Fibroblast of skin of left quadriceps (primary cell): ENCODE measurements at places on chromosomes 6 and 20.
A peak's percentile ranks its signal among the peaks of the same experiment; 100 is the strongest.

- DNase-seq: no peak
Observed at GRCh38 chr6:141501616-141502015, 631.1 kb upstream of the GJE1 start.

DNA sequence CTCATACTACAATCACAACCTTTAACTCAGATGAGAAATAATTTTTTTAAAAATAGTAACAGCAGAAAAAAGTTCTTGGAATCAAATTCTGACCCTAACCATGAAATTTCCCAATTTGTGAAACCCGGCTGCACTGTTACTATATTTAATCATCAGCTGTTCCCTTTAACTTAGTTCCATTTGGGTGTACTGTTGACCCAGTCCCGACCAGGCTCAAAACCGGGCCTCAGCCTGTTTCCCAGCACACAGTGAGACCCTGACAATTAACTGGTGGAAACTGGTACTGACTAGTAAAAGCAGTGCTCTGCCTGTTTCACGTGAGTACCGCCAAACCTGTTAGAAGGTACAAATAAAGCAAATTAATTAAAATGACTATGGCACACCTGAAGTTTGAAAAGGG, 7.0 kb downstream of the CTCFL start:
- DNase-seq: no peak

- no peak for DNase-seq
Observed at GRCh38 chr20:60202046-60202445, 243.8 kb downstream of the CDH26 start.

DNA sequence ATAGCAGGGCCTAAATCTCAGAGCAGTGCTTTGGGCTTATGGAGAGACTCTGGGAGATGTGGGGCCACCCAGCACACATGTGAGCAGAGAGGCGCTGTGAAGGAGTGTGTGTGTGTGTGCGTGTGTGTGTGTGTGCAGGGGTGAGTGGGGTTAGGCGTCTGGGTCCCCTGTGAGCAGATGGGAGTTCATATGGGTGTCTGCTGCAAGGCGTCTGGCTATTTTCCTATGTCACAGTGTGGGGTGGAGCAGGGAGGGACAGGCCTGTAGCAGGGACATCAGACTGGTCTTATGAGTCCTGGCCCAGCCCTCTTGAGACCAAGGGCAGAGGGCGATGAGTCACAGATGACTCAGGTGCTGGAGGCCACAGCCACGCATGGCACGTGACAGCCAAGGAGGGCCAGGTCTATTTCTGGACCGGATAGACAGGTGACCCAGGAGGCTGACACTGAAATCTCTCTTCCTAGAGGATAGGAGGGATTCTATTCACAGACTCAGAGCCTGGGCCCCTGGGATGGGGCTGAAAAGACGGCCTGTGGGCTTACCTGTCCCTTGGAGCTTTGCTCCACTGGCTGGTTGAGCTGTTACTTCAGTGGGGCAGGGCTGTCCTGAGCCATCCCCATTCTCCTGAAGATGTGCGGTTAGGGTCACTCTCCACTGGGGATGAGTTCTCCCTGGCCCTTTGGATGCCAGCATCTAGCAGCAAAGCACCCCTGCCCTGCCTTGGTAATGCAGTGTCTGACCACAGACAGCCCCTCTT, 28.9 kb downstream of the VEGFA start:
- DNase-seq: no peak

GRCh38 chr20:45611054-45611453, 18.5 kb upstream of the WFDC10A start:
- DNase-seq: peak; percentile 79

DNA sequence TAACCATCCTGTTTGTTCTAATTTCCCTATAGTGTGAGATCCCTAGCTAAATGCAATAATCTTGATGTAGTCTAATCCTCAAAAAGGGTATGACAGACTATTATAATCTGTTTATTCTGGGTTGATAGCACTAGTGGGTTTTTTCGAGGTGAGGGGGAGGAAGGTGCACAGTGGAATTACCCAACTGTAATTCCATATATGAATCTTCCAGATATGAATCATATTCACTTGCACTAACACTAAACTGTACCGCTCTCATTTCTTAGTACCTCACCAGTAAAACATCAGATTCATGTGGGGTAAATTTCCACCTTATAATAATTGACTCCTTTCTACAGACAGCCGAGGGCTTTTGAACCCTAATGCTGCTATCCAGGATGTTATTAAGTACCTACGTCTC, 16.5 kb downstream of the NCOA7 start:
- no peak for DNase-seq

GRCh38 chr20:40922865-40923264, 105.8 kb upstream of the TOP1 start:
- DNase-seq: no peak

- DNase-seq: no peak
Observed at GRCh38 chr6:14429396-14429795, 311.8 kb downstream of the CD83 start.

GRCh38 chr20:13305284-13305683, 84.2 kb downstream of the ISM1 start:
- no peak for DNase-seq

DNA sequence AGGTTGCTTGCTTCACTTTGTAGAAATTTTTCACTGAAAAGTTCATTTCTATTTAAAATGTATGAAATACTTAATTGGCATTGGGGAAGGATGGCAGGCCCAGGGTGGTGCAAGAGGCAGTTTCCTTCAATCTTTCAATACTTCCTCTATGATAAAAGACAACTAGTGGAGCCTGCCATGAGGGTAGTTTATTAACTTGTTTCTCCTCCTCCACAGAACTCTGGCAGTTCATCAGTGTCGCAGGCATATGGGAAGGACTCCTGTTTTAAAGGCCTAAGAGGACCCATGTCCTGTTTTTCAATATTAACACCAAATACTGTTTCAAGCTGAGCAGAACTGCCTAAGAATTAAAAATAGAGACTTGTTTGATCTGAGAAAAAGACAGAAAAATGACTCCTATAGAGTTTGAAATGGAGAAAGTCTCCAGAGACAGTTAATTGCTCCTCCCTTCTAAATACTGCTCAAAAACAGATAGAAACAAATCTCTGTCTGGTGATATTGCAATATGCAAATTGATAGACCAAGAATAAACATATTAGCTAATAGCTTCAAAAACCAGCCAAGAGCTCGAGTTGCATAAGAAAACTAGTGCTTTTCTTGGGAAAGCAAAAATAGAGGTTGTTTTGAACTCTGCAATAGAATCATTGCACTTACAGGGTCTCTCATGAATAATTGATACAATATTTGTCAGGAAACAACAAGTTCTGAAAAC, 665.7 kb upstream of the SLC35B3 start:
- DNase-seq: no peak

DNA sequence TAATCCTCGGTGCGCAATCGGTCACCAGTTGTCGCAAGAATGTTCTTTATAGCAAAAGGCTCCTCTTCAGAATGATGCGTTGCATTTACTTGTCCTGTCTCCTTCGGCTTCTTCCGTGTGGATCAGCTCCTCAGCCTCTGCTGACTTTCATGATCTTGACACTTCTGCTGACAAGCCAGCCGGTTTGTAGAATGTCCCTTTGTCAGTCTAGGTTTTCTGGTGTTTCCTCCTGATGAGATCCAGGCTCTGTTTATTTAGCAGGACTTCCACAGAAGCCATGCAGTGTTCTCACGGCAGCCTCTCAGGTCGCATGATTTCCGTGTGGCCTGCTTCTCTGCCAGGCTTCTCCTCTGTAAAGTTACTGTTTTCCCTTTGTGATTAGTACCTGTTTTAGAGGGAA, 66.9 kb downstream of the STX11 start:
- DNase-seq: no peak
